SHP77 treated with DMSO at 0.1 percent for 48 hours (cell line): ENCODE measurements at places on chromosomes 12 and 14.

GRCh38 chr12:108613548-108613947 is 15.7 kb upstream of the TMEM119 start:
- DNase-seq = no peak

- no peak for DNase-seq
These were observed 17.2 kb downstream of the NECAP1 start for GRCh38 chr12:8099235-8099634.

- no peak for DNase-seq
These were observed 125.7 kb upstream of the MYF6 start for GRCh38 chr12:80581783-80582182.

GRCh38 chr12:38921025-38921677 is 15.8 kb upstream of the CPNE8 start:
- DNase-seq = peak; percentile 55

DNA sequence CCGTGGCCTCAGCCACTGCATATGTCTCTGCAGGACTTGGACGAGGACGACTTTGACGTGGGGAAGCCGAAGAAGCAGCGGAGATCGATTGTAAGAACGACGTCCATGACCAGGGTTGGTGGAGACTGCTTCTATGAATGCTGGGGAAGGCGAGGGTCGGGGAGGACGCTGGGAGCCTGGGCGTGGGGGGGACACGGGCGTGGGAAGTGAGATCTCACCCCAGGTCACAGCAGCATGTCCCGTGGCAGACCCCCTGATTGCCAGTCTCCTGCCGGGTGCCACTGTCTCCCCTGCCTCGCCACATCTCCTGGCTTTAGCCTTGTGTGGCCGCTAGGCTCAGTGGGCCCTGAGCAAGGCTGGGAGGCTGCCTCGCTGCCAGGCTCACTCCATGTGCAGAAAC is 29.9 kb upstream of the TEX22 start:
- no peak for DNase-seq

DNA sequence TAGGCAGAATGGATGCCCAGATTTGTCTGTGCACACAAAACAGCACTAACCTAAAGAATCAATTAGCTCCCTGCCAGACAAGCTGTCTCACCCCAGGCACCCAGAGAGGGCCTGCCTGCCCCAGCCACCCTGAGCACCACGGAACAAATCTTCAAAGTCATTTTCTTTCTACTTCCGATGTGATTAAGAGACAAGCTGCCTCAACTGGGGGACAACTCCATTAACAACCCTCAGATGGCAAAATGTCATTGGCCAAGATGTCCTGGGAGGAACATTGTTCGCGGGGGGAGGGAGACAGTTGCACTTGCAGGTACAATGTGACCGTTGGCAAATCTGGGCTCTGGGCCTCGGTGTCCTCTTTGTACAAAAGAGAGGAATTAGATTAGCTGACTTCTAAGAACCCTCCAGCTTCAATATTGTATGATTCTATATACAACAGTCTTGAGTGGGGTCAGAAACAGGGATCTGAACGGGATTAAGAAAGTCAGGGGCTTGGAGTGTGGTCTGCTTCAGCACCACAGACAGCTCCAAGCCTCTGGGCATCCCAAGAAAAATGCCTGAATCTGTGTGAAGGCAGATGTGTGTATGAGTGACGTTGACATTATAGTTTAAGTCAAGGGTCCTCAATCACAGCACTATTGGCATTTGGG is 42.8 kb upstream of the CMKLR1 start:
- DNase-seq = no peak

GRCh38 chr14:99707921-99708320 is 23.8 kb downstream of the CYP46A1 start:
- no peak for DNase-seq

GRCh38 chr14:93015064-93015463 is 92.1 kb downstream of the CHGA start:
- DNase-seq = no peak

- DNase-seq = no peak
These were observed 23.8 kb downstream of the GLIPR1L2 start for GRCh38 chr12:75414671-75415070.

DNA sequence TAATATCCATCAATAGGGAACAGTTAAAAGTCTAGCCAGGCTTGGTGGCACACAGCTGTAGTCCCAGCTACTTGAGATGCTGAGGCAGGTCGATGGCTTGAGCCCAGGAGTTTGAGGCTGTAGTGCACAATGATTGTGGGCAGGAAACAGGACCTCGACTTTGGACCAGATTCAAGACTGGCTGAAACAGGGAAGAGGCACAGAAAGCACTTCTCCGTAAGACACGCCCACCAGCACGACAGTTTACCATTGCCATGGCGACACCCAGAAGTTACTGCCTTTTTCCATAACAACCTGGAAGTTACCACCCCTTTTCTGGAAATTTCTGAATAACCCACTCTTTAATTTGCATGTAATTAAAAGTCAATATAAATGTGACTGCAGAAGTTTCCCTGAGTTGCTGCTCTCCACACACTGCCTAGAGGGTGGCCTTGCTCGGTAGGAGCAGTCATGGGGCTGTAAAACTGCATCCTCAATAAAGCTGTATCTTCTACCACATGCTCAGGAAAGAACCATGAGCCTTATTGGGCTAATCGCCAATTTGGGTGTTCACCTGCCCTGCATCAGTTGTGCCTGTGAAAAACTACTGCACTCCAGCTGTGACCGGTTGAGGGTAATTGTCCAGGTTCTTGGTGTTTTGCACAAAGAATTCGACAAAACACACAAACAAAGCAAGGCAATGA is 4.6 kb upstream of the LRRC23 start:
- DNase-seq = no peak

- no peak for DNase-seq
These were observed 141.9 kb downstream of the DPF3 start for GRCh38 chr14:72752034-72752412.

GRCh38 chr14:58690801-58691516 is 53.2 kb downstream of the DACT1 start:
- peak; percentile 39 for DNase-seq

DNA sequence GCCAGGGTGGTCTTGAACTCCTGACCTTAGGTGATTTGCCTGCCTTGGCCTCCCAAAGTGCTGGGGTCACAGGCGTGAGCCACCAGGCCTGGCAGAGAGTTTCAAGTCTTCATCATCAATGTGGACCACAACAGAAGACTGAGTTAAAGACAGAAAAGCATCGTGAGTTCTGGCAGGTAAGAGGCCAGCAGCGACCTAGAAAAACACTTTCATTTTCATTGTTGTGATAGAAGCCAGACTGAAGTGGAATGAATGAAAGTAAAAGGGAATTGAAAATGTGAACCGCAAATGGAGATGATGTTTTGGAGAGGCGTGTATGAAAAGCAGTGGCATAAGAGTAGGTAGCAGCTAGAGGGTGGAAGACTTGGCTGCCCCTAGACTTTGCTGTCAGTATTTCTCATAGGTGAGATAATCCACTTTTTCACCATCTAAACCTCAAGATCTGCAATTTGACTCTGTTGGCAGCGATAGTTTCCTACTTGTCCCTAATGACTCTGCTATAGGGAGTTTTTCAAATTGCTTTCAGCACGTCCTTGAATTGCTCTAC is 47.1 kb upstream of the PLEKHA5 start:
- DNase-seq = no peak

DNA sequence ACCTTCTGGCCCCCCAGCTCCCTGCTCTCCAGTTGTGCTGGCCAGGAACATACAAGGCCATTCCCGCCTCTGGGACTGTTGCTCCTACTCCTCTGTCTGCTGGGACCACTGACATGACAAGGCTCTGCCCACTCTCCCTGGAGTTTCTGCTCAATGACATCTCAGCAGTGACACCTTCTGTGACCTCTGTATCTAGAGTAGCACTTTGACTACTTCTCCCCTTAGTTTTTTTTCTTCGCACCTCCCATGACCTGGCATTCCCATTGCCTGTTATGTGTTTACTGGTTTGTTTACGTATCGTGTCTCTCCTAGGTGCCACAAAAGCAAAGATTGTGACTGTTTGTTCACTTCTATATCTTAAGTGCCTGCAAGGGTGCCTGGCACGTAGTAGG is 40.1 kb upstream of the TMEM263 start:
- no peak for DNase-seq

- no peak for DNase-seq
These were observed 18.8 kb upstream of the BMP4 start for GRCh38 chr14:53975444-53975843.
